CD4-positive, alpha-beta T cell (primary cell): ENCODE measurements at places on chromosomes 4 and X. TPM values are rescaled to one million over a fixed set of nuclear protein-coding genes. Genes with fewer than 3 reads are reported as not detected.

NUDT10 gene
- not detected for total RNA-seq

UBE2K gene
- 41.3 TPM for total RNA-seq

BRS3 gene
- not detected for total RNA-seq

SRPX2 gene
- not detected for total RNA-seq

SPACA5 gene
- not detected for total RNA-seq

KLHL15 gene
- total RNA-seq: 33.7 TPM

SLC9A7 gene
- 2.2 TPM for total RNA-seq

CFAP47 gene
- total RNA-seq: not detected

MSN gene
- 273 TPM for total RNA-seq

PASD1 gene
- not detected for total RNA-seq

GK gene
- 1.4 TPM for total RNA-seq

MFSD8 gene
- 25.0 TPM for total RNA-seq

TMEM255A gene
- not detected for total RNA-seq

DNA sequence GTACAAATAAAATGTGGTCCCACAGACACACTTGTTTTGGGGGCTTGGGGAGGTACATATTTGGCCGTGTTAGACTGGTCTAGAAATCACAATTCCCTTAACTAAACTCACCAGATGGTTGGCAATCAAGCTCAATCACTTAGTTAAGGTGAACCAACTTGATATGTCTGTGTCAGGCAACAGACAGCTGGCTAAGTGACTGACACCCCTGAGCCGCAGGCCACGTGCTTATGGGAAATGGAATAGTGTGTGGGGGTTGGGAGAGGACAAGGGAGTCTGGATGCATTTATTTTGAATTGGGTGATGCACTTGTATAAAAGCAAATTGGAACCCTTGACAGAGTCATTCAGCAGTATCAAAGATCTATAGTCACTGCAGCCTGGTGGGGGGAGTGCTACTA lies 209.0 kb downstream of the HS6ST2 start:
- H3K4me3 ChIP-seq: no peak overlapping the region
- no peak for DNase-seq
- H3K27ac ChIP-seq: no peak overlapping the region

DNA sequence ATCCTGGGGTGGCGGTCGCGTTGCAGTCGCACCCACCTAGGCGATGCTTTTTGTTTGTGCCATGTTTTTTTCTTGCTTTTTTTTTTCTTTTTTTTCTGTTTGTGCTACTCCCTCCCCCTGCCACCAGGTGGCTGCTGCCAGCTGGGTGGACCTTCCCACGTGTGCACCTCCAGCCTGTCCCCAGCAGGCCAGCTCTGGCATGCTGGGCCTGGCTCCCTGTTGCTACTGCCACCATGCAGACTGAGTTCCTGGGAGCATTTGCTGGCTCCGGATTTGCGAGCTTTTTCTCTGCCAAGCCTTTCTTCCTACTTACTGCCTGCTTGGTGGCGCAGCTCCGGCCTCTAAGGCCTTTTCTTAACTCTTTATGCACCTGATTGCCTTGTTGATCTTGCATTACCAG lies 161.2 kb upstream of the WDFY3 start:
- no peak overlapping the region for H3K4me3 ChIP-seq
- H3K36me3 ChIP-seq: no peaks in the 10 kb centered on the region
- H3K27ac ChIP-seq: no peak overlapping the region
- H3K27me3 ChIP-seq: no peaks in the 10 kb centered on the region
- no peak for DNase-seq

GRCh38 chr4:125276811-125277210 lies 37.9 kb upstream of the FAT4 start:
- no peaks in the 10 kb centered on the region for H3K4me1 ChIP-seq
- no peak overlapping the region for H3K27ac ChIP-seq
- H3K4me3 ChIP-seq: no peak overlapping the region
- H3K36me3 ChIP-seq: no peaks in the 10 kb centered on the region

DNA sequence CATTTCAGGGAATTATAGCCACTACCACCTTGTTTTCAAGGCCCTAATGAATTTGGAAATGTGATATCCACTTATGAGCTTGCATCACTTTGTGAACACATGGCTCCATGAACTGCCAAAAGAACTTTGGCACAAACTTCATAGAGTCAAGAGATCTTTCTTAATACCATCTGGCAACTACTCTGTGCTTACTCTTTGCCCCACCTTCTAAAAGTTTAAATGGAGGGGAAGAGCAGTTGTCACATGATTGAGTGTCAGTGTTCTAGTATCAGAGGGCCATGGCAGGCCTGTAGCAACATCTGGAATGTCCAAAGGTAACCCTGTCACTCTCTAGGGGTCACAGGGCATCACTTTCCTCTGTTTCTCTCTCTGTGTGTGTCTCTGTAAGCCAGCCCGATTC lies 2.6 kb upstream of the ADH1B start:
- H3K36me3 ChIP-seq: no peaks in the 10 kb centered on the region
- no peaks in the 10 kb centered on the region for H3K4me1 ChIP-seq
- no peak overlapping the region for H3K27ac ChIP-seq
- H3K4me3 ChIP-seq: no peak overlapping the region
- no peaks in the 10 kb centered on the region for H3K27me3 ChIP-seq

- no peak for DNase-seq
- H3K36me3 ChIP-seq: peaks cover 44% of the 10 kb centered on the region
- H3K27ac ChIP-seq: no peak overlapping the region
These were observed 42.1 kb downstream of the TMEM165 start for GRCh38 chr4:55437823-55438222.

GRCh38 chr4:122665161-122665929 lies 44.5 kb upstream of the IL21 start:
- H3K4me3 ChIP-seq: no peak overlapping the region
- no peaks in the 10 kb centered on the region for H3K36me3 ChIP-seq
- no peak overlapping the region for H3K27ac ChIP-seq
- DNase-seq: no peak

- DNase-seq: no peak
- no peaks in the 10 kb centered on the region for H3K36me3 ChIP-seq
- no peaks in the 10 kb centered on the region for H3K4me1 ChIP-seq
- H3K27ac ChIP-seq: no peak overlapping the region
These were observed 13.8 kb downstream of the GALNT7 start for GRCh38 chr4:173182403-173182802.

DNA sequence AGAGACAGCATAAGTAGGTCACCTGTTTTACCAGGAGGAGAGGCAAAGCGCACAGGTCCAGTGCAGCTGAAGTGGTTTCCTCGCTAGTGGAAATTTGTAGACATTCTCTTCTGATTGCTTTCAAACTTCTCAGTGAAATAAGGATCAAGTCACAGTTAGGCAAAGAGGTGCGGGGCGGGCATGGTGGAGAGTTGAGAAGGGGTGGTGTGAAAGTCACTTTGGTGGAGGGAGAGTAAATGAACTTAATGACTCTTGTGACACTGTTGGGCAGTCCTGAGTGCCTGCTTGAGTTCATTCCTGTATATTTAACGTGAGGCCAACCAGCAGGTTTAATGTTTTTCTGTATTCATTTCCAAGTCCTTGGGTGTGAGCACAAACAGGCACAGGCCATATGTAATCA lies 235.6 kb downstream of the TRIML1 start:
- no peak overlapping the region for H3K27ac ChIP-seq
- H3K27me3 ChIP-seq: no peaks in the 10 kb centered on the region
- no peak overlapping the region for H3K4me3 ChIP-seq
- DNase-seq: no peak

DNA sequence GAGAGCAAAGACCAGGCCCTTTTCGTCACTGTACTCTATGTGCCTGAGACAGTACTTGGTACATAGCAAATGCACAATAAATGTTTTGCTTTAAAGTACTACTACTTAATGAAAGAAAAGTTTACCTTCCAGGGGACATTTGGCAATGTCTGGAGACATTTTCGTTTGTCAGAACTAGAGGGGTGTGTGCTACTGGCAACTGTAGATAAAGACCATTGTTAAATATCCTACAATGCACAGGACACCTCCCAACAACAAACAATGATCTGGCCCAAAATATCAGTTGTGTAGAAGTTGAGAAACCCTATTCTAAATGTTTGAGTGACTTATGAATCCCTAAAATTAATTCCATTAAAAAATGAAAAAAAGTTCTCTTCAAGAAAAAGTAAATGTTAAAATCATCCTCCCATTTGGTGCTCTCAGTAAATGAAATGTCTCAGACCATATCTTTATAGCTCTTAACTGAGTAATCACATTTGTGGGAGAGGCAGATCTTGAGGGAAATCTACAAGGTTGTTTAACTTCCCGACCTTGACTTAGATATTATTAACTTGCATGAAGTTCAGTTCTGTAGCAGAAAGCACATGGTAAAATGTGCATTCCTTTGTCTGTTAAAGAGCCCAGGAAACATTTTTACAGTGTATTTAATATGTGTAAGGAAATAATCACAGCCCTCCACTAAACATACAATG lies 18.5 kb downstream of the EGFL6 start:
- no peak overlapping the region for H3K27ac ChIP-seq
- no peaks in the 10 kb centered on the region for H3K36me3 ChIP-seq
- no peak for DNase-seq
- no peaks in the 10 kb centered on the region for H3K27me3 ChIP-seq

DNA sequence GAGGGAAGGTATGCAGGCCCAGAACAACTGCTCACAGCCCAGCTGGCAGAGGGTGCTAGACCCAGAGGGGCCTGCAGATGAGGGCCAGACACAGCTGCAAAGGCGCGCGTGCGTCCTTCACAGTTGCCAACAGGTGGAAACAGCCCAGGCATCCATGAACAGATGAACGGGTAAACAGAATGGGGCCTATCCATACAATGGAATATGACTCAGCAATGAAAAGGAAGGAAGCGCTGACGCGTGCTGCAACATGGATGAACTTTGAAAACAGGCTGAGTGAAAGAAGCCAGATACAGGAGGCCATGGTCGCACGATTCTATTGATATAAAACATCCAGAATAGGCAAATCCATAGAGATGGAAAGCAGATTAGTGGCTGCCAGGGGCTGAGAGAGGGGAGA lies 83.1 kb upstream of the DDX3X start:
- peaks cover 12% of the 10 kb centered on the region for H3K4me1 ChIP-seq
- DNase-seq: no peak
- H3K27me3 ChIP-seq: no peaks in the 10 kb centered on the region
- H3K4me3 ChIP-seq: no peak overlapping the region
- H3K27ac ChIP-seq: no peak overlapping the region

- H3K36me3 ChIP-seq: no peaks in the 10 kb centered on the region
- H3K27ac ChIP-seq: no peak overlapping the region
- H3K4me3 ChIP-seq: no peak overlapping the region
- DNase-seq: no peak
- no peaks in the 10 kb centered on the region for H3K4me1 ChIP-seq
These were observed 412.2 kb downstream of the PPP3CA start for GRCh38 chr4:100935090-100935489.

DNA sequence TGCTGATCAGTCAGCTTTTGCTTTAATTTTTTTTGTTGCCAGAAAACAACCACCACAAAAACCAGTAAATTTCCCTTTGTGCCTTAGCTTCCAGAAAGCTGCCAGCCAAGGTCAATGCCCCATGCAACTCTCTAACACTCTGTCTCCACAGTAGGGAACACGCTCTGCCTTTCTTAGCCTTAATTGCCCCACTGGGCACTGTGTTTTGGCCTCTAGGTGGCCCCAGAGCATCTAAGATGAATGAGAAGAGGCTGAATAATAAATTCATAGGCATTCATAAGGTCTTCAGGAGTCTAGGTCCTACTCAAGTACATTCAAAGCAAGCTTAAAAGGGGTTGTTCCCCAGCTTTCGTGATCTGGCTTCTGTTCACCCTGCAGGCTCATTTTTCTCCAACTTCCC lies 57.7 kb upstream of the PASD1 start:
- no peaks in the 10 kb centered on the region for H3K36me3 ChIP-seq
- no peaks in the 10 kb centered on the region for H3K27me3 ChIP-seq
- H3K27ac ChIP-seq: no peak overlapping the region
- DNase-seq: no peak

GRCh38 chr4:147056940-147057610 lies 111.4 kb upstream of the TTC29 start:
- H3K36me3 ChIP-seq: no peaks in the 10 kb centered on the region
- no peak overlapping the region for H3K27ac ChIP-seq
- H3K4me3 ChIP-seq: peak overlapping the region; percentile 45
- DNase-seq: no peak
- no peaks in the 10 kb centered on the region for H3K4me1 ChIP-seq
- H3K27me3 ChIP-seq: no peaks in the 10 kb centered on the region

DNA sequence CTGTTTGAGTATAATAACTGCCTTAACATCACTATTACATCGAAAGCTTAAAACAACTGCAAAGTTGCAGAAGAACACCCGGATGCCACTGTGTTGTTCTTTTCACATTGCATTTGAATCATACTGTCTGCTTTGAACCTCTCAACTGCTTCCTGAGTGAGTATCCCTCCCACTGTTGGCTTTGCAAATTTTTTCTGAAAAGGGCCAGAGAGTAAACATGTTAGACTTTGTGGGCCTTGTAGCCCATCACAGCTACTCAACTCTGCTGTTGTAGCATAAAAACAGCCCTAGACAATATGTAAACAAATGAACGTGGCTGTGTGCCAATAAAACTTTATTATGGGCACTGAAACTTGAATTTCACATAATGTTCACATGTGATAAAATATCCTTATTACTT lies 76.1 kb downstream of the NSG1 start:
- DNase-seq: no peak
- H3K4me3 ChIP-seq: peak overlapping the region; percentile 8
- H3K27me3 ChIP-seq: no peaks in the 10 kb centered on the region
- peak overlapping the region; percentile 70 for H3K27ac ChIP-seq

- no peak overlapping the region for H3K27ac ChIP-seq
- DNase-seq: no peak
- H3K36me3 ChIP-seq: no peaks in the 10 kb centered on the region
- no peaks in the 10 kb centered on the region for H3K27me3 ChIP-seq
- H3K4me3 ChIP-seq: no peak overlapping the region
These were observed 49.4 kb upstream of the NYX start for GRCh38 chrX:41397768-41398167.

- no peak overlapping the region for H3K4me3 ChIP-seq
- H3K27ac ChIP-seq: no peak overlapping the region
- no peaks in the 10 kb centered on the region for H3K4me1 ChIP-seq
- no peaks in the 10 kb centered on the region for H3K27me3 ChIP-seq
These were observed 10.0 kb downstream of the TMEM164 start for GRCh38 chrX:110012818-110013485.

GRCh38 chr4:156885374-156885773 lies 86.2 kb downstream of the PDGFC start:
- no peak overlapping the region for H3K27ac ChIP-seq
- H3K4me1 ChIP-seq: no peaks in the 10 kb centered on the region
- no peak overlapping the region for H3K4me3 ChIP-seq
- H3K27me3 ChIP-seq: no peaks in the 10 kb centered on the region
- no peak for DNase-seq
- no peaks in the 10 kb centered on the region for H3K36me3 ChIP-seq

GRCh38 chrX:117996918-117997480 lies 119.6 kb downstream of the KLHL13 start:
- no peak for DNase-seq
- no peak overlapping the region for H3K27ac ChIP-seq
- no peaks in the 10 kb centered on the region for H3K27me3 ChIP-seq
- H3K36me3 ChIP-seq: no peaks in the 10 kb centered on the region

GRCh38 chr4:74394476-74395136 lies 29.7 kb downstream of the EREG start:
- H3K4me3 ChIP-seq: no peak overlapping the region
- no peaks in the 10 kb centered on the region for H3K4me1 ChIP-seq
- no peaks in the 10 kb centered on the region for H3K27me3 ChIP-seq
